ENCODE measurements at places on chromosomes 12 and 14. TPM values are rescaled to one million over a fixed set of nuclear protein-coding genes. Genes with fewer than 3 reads are reported as not detected.

GRCh38 chr12:20212658-20213555, 155.4 kb upstream of the PDE3A start:
- H3K4me1 ChIP-seq, result no peaks in the 10 kb centered on the region
- H3K36me3 ChIP-seq, result no peaks in the 10 kb centered on the region
- peak overlapping the region; percentile 64 for H3K27ac ChIP-seq
- H3K4me3 ChIP-seq, result peak overlapping the region; percentile 11
- peak; percentile 91 for DNase-seq
- H3K27me3 ChIP-seq, result no peaks in the 10 kb centered on the region

DNA sequence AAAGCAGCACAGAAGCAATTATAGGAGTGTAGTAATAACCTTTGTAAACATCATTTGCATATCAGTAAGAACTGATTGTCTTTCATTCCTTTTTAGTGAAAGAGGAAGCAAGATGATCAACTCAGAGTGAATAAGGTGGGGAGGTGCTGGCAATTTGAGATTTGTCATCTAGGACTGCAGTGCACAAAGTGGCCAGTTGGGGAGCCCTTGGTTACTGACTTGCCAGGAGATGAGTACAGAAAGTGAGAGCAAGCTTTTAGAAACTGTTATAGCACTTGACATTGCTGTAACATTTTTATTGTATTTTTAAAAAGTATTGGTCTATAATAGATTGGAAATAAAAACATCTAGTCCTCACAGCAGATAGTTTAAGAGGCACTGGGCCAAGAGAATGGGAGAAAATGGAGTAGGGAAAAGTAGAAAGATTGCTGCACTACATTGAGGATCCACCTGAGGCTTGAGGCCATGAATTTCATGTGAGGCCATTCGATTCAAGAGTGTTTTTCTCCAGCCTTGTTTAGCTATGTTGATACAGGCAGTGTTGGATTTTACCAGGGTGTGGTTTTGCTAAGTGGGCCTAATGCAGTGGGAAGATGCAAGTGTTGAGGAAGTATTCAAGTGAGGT, 98.2 kb downstream of the SNAPC1 start:
- no peak for DNase-seq
- H3K4me3 ChIP-seq, result no peak overlapping the region
- H3K27ac ChIP-seq, result no peak overlapping the region
- no peaks in the 10 kb centered on the region for H3K36me3 ChIP-seq

GRCh38 chr12:7856516-7856915, 16.2 kb downstream of the SLC2A14 start:
- no peaks in the 10 kb centered on the region for H3K36me3 ChIP-seq
- no peak overlapping the region for H3K27ac ChIP-seq
- no peaks in the 10 kb centered on the region for H3K27me3 ChIP-seq
- no peak for DNase-seq

The MSRB3 gene
- 90.3 TPM for total RNA-seq

The VRTN gene
- total RNA-seq, result not detected
